ENCODE measurements at places on chromosomes 11 and 22.

- DNase-seq = peak; percentile 49
Measured at GRCh38 chr22:22959147-22959827, 71.7 kb downstream of the IGLL5 start.

GRCh38 chr11:65572356-65573051 lies at the start of gene FAM89B:
Gene FAM89B, plus strand, starts transcription at chr11:65572538. Its CDS starts 132 bp downstream, at chr11:65572670.
- DNase-seq = peak; percentile 82

- no peak for DNase-seq
Measured at GRCh38 chr11:85266646-85267045, 360.5 kb downstream of the DLG2 start.

- no peak for DNase-seq
Measured at GRCh38 chr11:26719289-26719973, 2.4 kb downstream of the SLC5A12 start.

DNA sequence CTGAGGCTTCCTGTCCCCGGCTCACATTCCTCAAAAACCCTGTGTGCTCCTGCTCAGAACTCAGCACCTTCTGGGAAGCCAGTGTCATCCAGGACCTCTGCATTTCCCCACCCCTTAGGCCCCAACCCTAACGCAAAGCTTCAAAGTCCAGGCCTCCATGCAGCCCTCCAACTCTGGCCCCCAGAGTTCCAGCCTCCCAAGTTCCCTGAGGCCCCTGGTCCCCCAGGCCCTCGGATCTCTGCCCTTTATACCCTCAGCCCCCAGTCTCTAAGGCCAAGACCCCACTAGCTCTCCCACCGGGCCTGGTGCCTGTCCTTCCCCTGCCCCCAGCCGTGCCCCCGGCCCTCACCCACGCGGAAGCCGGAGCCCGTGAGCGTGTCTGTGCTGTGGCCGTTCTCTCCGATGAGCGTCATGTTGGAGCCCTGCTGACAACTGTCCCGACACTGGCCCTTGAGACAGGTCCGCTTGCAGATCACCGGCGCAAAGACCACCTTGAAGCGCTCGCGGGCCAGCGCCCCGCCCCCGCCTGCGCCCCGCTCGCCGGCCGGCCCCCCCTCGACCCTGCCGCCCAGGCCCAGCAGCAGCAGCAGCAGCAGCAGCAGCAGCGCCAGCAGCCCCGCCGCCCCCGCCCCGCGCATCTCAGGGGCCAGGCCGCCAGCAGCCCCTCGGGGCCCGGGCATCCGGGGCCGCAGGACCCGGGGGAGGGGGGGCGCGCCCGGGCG lies 718 bp downstream of the LTBP3 start:
- no peak for DNase-seq

GRCh38 chr22:35455529-35455928 lies 55.6 kb downstream of the MCM5 start:
- no peak for DNase-seq

DNA sequence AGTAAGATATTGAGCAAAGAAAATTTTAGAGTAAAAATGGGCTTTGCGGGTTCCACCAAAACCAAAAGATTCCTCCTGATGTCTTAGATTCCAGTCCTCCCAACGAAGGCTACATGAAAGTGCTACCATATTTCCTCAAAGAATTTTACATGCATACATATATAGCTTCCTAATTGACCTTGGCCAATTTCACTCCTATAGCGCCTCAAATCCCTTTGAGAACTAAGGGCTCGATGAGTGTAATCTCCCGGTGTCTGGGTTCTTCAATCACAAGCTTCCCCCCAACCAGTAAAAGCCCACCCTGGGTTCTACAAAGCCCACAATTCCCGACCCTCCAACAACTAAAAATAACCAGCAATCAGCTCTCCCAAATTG lies 1.2 kb downstream of the SIK3 start:
- DNase-seq = no peak

DNA sequence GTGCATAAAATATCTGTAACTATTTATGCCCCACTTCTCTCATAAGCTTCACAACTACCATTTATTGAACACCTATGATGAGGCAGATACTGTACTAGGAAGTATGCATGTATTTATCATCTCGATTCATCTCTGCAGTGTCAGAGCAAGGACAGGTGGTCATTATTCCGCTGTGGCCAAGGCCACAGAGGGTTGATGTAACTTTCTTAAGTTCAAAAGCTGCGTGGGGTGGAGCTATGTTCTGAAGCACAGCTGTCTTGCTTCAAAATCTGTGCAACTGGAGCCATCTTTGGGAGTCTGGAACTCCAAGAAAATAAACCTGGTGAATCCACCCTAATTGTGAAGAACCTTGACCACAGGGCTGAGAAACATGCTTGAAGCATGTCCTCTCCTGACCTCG lies 60.2 kb upstream of the HMGXB4 start:
- DNase-seq = no peak
